Colonic mucosa (tissue), 4 donors: ENCODE measurements at places on chromosomes 2 and 18. TPM values are rescaled to one million over a fixed set of nuclear protein-coding genes. Genes with fewer than 3 reads are reported as not detected.

GRCh38 chr18:26738706-26739105 is 126.8 kb downstream of the AQP4 start:
- DNase-seq = no peak

DNA sequence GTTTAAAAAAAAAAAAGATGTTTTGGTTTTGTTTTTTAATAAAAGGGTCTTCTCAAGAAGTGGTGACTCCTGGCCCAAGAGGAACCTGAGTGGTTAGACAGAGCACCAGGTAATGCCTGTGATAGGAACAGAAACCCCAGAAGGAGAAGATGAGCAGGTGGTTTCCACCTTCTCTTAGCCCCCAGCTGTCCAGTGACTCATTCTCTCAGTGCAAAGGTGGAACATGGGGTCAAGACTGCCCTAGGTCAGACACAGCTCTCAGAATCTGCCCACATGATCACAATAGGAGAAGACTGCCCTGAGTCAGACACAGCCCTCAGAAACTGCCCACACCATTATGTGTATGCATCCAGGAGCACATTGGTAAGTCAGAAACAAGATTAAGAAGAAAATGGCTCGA is 61.8 kb downstream of the TBC1D8 start:
- no peak for DNase-seq

DNA sequence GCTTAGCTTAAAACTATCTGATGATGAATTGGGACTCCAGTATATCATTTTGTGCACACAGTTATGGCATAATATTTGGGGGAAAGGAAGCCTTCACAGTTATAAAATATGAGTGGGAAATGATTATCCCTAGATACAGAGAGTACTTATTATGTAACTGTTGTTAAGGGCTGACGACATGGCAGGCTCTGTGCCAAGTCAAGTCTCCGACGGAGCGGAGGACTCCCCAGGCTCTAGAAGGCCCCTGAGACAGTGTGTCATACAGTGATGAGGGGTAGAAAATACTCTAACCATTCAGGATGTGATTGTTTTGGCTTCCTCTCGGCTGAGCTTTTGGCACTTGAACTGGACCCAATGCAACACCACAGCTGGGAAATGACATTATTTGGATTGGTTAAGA is 211.8 kb downstream of the SLC8A1 start:
- DNase-seq = peak; percentile 67

GRCh38 chr2:216453955-216454614 is 41.8 kb downstream of the SMARCAL1 start:
- DNase-seq = no peak

- no peak for DNase-seq
These were observed 60.7 kb downstream of the RND3 start for GRCh38 chr2:150426724-150427123.

The STEAP3 gene
- total RNA-seq = 26.6 TPM

The NDC80 gene
- 6.8 TPM for total RNA-seq

The TFCP2L1 gene
- 54.2 TPM for total RNA-seq

The MYO7B gene
- total RNA-seq = 218 TPM

The YPEL5 gene
- 26.7 TPM for total RNA-seq
